Inflammatory macrophage treated with lipopolysaccharide for 1 hour (primary cell): ENCODE measurements at places on chromosomes 16 and 17.

- no peak for DNase-seq
These were observed 3.0 kb downstream of the SALL1 start for GRCh38 chr16:51147776-51148677.

DNA sequence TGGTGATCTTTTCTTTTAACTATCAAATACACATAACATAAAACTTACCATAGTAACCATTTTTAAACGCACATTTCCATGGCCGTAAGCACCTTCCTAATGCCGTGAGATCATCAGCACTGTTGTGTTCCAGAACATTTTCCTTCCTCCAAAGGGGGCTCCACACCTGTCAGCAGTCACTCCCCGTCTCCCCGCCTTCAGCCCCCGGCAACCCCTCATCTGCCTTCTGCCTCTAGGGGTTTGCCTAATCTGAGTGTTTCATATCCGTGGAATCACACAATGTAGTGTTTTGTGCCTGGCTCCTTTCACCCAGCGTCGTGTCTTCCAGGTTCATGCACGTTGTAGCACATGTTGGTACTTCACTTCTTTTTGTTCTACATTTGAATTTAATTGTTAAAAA lies 350.1 kb upstream of the TNRC6C start:
- DNase-seq: no peak

DNA sequence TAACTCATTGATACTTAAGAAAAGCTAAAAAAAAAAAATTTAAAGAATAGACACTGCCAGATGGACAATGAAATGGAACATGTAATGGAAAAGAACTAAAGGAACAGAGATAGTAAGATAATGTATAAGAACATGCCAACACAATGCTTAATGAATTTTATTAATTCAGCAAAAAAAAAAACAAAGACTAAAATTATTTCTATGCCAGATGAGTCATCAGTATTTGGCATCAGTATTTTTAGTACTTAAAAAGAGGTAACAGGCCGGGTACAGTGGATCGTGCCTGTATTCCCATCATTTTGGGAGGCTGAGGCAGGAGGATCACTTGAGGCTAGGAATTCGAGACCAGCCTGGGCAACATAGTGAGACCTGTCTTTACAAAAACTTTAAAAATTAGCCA lies 168.5 kb downstream of the CYB561 start:
- DNase-seq: no peak

DNA sequence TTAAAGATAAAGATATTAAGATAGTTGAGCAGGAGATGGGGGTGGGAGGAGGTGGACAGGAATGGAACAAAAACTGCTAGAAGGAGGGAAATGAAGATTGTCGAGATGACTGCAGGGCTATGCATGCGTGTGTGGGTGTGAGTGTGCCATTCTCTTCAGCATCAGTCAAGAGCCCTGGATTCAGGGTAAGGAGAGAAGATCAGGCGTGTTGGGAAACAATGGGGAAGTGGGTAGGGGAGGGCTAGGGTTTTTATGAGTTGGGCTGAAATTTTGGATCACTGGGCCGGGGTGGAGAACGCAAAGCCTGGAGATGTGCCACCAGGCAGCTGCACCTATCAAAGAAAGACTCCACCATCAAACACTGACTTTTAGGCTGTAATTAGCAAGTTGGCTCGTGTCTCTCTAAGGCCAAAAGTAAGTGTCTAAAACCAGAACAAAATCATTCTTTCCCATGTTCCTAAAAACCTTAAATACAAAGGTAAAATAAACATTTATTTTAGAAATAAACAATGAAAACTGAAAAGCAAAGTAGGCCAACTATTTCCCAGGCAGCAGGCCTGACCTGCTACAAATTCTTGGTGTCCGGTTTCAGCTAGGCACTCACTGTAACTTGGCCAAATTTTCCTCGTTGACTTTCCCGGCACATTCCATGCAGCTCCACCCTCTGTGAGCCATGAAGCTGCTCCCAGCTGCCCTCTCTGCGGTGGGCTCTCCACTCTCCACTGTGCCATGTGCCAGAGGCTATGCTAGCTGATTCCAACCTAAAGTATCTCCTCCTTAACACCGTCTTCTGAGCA lies 4.2 kb downstream of the CDRT4 start:
- DNase-seq: no peak

DNA sequence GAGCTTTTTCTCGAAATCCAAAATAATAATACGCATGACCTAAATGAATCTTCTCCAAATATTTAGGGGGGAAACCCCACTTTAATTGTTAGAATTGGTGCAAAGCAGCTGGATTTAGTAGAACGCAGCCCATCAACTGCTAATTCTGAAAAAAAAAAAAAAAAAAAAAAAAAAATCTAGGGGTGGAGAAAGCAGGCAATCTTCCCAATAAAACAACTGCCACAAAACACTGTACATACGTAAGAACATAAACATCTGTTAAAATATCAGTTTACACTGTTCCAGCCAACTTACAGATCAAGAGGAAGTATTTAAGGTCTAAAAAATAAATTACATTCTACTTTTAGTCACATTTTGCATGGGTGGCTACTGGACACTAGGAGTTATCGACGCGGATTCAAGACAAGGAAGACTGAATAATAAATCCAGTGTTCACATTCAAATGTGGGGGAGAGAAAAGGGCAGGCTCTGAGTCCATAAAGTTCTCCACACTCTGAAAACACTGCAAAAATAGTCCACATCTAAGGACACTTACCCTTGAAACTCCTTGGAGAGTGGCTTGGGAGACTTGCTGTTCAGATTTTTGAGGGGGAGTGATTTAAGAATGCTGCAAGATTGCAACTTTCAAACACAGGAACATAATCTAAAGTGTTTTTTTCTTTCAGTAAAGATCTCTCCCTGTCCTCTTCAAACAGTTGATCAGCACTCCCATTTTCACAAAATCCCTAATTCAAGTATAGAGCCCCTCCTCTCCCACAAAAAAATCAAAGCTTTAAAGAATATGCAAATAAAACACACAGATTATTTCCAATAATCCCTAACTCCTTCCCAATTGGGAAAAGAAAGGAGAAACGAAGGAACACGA lies 1.3 kb downstream of the APPBP2 start:
- peak; percentile 19 for DNase-seq

DNA sequence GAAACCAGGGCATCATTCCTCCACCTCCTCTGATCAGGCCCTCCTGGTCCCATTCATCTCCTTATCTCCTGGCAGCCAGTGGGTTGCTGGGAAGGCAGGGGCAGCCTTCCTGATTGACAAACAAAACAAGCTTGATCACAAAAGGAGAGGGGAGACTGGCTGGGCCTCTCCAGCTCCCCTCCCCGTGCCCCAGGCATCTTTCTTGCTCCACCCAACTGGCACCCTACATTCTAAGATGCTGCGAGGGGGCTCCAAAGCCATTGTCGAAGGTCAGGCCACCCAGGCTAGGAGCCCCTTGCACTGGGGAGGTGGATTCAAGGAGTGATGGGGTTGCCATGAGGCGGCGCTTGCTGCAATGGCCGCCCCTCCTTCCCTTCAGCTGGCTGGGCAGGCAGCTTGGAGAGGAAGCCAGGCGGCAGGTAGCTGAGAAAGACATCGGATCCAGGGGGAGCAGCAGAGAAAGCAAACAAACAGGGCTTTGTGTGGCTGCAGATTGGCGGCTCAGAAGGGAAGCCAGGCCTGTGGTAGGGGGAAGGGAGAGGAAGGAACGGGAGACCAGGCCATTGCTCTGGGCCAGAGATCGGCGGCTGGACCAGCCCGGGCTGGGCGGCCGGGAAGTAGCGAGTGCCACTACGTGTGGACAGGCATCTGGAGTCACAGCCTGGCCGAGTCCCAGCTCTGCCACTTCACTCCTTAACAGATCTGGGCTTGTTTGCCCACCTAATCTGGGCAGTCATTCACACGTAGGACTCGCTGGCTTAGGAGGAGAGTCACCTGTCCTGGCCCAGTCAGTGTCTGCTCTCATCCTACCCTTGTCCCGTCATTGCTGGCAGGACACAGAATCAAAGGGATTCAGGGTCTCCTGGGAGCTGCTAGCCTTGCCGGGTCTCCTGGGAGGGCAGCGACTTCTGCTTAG lies 12.3 kb downstream of the RAI1 start:
- peak; percentile 4 for DNase-seq

DNA sequence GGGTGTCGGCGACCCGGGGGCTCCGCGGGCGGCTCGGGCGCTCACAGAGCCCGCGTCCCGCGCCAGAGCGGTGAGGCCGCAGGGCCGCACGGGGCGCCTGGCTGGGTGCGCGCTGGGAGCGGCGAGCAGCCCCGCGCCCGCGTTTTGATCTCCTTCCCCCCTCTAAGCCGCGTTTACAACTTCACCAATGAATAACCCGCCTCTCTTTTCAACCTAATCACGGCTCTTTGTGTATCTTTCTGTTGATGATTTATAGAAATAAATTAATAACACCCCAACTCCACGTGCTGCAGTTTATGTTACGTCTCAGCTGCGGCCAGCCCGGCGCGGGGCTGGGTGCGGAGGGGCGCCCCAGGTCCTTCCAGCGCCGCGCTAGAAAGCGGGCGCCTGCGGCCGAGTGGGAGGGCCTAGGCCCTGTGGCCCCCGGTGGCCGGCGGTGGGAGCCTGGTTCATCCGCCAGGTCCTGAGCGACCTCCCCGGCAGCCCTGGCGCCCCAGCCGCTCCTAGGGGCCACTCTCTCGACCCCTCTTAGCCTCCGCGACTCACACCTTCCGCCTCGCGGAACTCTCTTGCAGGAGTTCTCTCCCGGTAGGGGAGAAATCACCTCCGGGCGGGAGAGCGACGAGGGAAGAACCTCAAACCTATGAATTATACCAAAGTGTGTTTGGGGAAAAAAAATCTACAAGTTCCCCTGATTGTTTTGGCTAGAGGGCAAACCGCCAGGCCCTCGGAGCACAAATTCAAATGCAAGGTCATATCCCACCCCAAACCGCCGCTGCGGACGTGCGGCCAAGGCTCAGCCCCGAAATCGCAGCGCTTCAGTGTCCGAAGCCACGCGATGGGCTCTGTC lies 1.9 kb downstream of the HNF1B start:
- DNase-seq: no peak

DNA sequence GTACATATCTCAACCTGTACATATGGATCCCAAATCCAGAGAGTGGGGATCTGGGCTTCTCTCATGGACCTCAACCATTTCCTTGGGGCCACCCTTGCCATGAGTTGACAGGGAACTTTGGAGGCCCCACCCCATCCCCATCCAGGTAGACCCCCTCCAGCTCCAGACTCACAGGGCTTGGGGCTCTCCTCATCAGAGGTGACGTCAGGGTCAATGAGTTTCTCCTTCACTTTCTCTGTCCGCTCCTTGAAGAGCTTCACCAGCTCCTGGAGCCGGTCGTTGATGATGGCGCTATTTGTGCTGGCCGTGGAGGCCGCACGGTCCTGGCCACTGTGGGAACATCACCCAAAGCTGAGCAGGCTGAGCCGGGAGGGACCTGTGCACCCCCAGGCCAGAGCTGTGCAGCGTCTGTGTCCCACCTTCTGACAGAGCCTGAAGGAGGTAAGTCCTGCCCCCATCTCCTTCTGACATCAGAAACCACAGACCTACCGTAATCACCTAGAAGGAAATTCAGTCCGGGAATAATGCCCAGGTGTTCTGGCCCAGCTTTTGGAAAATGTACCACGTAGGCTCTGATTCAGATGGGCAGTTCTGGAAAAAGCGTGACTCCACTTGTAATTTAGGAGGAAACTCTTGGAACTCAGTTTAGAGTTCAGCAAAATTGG lies 50.6 kb downstream of the CNGB1 start:
- DNase-seq: no peak

- no peak for DNase-seq
These were observed 91.2 kb downstream of the IRX5 start for GRCh38 chr16:55021595-55022475.

DNA sequence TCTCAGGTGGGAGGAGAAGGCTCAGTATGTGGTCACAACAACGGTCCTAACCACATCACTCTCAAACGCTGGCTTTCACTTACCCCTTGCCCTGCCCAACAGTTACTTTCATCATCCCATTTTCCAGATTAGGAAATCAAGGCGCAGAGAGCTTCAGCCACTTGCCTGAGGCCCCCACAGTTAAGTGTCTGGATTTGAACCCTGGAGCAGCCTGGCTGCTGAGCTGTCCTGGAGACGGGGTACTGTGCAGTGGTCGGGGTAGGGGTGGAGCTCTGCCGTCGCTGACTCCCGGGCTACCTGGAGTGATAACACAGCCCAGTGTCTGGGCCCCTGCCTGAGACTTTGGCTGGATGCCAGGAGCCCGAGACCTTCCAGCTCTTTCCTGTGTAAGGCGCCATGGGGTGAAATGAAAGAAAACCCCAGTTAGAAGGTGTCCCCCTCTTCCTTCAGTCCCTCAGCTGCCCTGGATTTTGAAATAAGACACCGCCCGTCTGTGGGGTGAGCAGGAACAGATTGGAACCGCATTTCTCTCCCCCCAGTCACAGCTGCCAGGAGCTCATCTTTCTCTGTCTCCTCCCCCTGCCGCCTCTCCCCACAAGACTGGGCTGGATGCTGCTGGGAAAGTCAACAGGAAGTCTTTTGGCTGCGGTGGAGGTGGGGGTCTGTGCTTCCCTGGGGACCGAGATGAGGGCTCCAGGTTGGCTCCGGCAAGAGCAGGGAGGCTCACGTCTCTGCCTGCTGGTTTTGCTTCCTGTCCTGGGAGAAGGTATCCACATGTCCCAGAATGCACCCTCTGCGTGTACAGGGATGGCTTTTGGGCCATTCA lies 280.2 kb downstream of the SEC14L1 start:
- DNase-seq: no peak
